H1 (cell line): ENCODE measurements at places on chromosomes 7 and 10.
A peak's percentile ranks its signal among the peaks of the same experiment; 100 is the strongest.

DNA sequence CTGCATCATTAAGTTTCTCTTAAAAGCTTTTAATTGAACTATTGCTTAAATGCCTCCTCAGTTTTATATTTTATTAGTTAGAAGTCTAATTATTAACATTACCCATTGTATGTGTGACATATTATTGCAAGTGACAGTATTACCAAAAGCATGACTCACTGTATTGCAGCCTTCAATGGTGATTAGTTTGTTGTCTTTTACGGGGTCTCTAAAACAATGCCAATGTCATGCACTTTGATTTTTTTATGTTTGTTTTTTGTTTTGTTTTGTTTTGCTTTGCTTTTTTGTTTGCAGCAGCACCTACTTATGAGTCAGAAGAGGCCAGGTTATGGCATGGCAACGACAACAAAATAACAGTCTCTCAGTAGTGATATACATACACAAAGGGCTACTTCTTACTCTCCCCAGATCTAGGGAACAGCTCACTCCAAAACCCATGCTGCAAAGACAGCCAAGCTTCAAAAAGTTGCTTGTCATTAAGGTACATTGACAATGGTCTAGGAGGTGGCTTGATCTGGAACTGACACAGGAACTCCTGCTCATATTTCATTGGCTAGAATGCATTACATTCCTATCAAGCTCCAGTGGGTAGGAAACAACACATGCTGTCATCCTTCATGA lies 293.7 kb upstream of the POM121L12 start:
- H3K36me3 ChIP-seq: no peaks in the 10 kb centered on the region
- H3K27me3 ChIP-seq: no peaks in the 10 kb centered on the region
- H3K27ac ChIP-seq: no peak overlapping the region

- peaks cover 47% of the 10 kb centered on the region for H3K36me3 ChIP-seq
- H3K27ac ChIP-seq: 0 out of 2 replicates have a peak overlapping the region, but pooled peaks have one; percentile 17
- peaks cover 68% of the 10 kb centered on the region for H3K4me1 ChIP-seq
- H3K4me3 ChIP-seq: no peak overlapping the region
Observed at GRCh38 chr10:125148528-125148927, 11.8 kb downstream of the CTBP2 start.

DNA sequence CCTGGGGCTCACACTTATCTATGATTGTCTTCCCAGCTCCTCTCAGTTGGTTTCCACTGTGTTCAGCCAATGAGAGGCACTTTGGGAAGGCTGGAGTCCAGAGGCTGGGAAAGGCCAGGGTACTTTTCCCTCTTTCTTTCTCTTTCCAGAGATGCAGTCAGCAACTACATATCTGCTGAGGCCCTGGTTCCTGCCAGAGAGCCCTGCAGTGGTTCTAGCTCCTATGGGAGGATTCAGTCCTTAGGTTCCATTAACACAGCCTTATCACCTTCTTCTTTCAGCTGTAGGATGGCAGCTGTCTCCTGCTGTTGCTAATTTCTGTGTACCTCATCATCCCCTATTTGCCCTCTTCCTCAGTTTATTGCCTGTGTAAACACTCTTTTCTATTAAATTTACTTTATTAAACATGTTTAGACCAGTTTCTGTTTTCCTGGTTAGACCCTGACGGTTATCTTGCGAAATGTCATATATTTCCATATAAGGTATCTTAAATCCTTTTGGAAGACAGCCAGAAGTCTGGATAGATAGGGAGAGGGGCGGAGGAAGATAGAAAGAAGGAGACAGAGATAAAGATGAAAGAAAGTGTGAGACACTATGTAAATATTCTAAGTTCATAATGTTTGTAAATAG lies 100.3 kb downstream of the HGF start:
- H3K27me3 ChIP-seq: no peaks in the 10 kb centered on the region
- no peak overlapping the region for H3K27ac ChIP-seq
- no peak overlapping the region for H3K4me3 ChIP-seq
- no peak for DNase-seq
- peaks cover 8% of the 10 kb centered on the region for H3K4me1 ChIP-seq

GRCh38 chr7:155093596-155093995 lies 23.5 kb downstream of the HTR5A start:
- H3K4me1 ChIP-seq: no peaks in the 10 kb centered on the region
- H3K27me3 ChIP-seq: no peaks in the 10 kb centered on the region
- no peak overlapping the region for H3K4me3 ChIP-seq

GRCh38 chr10:73910401-73910763 lies 550 bp upstream of the PLAU start:
- peaks cover 35% of the 10 kb centered on the region for H3K4me1 ChIP-seq
- peaks cover 19% of the 10 kb centered on the region for H3K27me3 ChIP-seq

- H3K27me3 ChIP-seq: no peaks in the 10 kb centered on the region
- peaks cover 6% of the 10 kb centered on the region for H3K4me1 ChIP-seq
- no peak overlapping the region for H3K4me3 ChIP-seq
Observed at GRCh38 chr10:95518455-95519452, 42.4 kb downstream of the SORBS1 start.
